HT1080 (cell line): ENCODE measurements at places on chromosomes 6 and 20.

DNA sequence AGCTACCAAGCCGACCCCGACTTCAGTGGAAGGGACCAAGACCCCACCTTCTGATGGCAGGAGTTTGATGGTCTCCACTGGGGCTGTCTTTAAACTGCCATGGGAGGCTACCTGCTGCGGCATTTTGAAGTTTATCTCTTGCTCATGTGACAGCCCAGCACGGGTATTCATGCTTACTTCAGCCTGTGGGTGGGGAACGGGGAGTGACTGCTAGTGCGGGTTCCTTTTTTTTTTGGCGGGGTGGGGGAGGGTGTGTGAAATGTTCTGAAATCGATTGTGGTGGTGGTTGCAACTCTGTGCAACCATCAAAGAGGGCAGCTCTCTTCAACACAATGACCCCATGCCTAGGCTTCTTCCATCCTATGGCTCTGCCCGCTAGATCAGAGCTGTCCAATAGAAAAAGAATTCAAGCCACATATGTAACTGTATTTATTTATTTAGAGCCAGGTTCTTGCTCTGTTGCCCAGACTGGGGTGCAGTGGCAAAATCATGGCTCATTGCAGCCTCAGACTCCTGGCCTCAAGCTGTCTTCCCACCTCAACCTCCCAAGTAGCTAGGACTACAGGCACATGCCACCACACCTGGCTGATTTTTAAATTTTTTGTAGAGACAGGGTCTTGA lies 53.7 kb downstream of the PPP1R16B start:
- no peak for DNase-seq

- DNase-seq, result no peak
Measured at GRCh38 chr20:63100174-63100925, 93.6 kb upstream of the BHLHE23 start.

DNA sequence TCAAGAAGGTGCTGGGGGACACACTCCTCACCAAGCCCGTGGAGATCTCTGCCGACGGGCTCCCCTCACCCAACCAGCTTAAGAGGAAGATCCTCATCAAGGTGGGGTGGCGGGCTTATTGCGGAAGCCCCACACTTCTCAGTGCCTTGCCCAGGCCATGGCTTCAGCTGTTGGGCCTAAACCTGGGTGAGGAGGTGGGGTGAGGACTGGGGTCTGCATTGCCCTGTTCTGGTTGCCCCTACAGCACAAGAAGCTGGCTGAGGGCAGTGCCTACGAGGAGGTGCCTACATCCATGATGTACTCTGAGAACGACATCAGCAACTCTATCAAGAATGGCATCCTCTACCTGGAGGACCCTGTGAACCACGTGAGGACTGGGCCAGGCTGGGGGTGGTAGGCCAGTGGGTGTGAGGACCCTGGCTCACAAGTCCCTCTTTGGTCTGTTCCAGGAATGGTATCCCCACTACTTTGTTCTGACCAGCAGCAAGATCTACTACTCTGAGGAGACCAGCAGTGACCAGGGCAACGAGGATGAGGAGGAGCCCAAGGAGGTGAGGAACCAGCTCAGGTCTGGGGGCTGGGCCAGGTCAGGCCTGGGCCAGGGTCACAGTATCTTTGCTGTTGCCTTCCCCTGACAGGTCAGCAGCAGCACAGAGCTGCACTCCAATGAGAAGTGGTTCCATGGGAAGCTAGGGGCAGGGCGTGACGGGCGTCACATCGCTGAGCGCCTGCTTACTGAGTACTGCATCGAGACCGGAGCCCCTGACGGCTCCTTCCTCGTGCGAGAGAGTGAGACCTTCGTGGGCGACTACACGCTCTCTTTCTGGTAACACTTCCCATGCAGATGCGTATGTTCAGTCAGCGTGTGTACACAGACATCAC lies 27.9 kb downstream of the PLCG1 start:
- DNase-seq, result no peak

GRCh38 chr20:46720776-46721425 lies 11.5 kb downstream of the SLC2A10 start:
- DNase-seq, result peak; percentile 20
